ENCODE measurements at places on chromosomes 11 and 22.

DNA sequence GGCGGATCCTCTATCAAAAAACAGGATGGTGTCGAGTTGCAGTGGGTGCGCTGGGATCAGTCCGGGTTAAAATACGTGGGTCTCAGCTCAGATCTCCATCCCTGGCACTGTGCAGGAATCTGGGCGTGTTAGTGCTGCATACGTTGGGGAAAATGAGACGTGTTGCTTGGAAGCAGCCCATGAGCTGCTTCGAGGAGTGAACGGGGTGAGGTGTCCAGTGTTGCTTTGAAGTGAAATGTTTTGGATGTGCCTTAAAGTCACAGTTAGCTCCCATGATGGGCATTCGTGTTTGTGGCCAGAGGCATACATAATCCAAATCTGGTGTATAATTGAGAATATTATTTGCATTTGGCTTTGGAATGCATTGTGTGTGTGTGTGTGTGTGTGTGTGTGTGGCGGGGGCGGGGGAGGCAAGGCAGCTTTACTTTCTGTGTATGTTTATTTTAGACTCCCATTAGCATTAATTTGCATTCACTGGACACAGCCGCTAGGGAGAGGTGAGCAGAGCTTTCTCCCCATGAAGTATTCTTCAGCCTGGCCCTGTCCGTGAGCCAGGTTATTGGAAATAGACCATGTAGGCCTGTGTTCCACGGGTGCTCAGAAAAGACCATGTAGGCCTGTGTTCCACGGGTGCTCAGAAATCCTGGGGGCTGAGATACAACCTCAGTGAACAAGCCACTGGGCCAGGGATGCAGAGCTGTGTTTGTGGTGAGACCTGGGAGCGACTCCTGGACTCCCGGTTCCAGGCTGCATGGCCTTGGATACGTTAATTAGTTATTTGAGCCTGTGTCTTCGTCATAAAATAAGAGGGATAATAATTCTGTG lies 134.6 kb downstream of the ST3GAL4 start:
- no peak for DNase-seq

GRCh38 chr11:3942956-3943497 lies 87.6 kb downstream of the STIM1 start:
- no peak for DNase-seq

DNA sequence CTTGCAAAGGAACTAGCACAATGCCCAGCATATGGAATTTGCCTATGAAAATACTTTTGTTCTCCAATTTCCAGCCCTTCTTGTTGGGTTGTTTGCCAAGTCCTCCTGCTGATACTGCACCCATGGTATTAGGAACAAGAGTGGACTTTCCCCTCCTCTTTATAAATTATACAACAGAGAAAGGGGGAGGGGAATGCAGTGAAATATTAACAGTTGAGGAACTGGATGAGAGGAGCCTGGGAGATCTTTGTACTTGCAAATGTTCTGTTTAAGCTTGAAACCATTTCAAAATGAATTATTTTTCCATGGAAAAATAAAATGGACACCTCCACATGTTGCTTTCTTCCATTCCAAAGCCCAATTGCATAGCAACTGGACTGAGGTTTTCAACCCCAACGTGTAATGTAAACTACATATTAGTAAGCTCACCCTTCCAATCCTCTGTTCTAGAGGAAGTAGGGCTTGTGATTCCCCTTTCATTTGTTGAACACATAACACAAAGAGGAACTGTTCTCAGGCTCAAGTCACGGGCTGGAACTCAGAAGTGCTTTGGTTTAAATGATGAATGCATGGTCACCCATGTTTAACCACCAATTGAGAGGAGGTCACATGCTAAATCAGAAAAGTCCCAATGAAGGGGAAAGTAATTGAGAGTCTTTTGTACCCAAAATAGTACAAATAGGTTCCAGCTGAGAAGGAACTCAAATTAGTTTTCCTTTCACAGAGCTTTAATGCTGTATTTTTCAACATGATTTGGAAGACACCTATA lies 66.2 kb upstream of the ZC3H12C start:
- DNase-seq: no peak

GRCh38 chr11:19430346-19430745 lies 189.6 kb upstream of the E2F8 start:
- no peak for DNase-seq

DNA sequence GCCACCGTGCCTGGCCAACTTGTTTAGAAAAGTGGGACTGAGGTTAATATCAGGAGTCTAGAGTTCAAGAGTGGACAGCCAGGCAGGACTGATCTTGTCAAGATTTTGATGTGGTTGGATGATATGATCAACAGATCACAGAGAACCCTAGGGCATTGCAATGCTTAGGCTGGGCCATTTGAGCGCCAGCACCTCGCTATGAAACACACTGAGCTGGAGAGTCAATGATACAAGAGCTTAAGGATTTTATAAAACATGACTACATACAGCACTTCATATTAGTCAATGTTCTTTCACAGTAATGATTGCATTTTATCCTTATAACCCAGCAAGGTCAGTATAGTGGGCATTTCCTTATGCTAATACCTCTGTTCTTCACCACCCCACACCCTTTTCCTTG lies 15.4 kb upstream of the PEX26 start:
- DNase-seq: no peak

GRCh38 chr11:57406337-57406904 lies 16.0 kb upstream of the PRG2 start:
- no peak for DNase-seq

DNA sequence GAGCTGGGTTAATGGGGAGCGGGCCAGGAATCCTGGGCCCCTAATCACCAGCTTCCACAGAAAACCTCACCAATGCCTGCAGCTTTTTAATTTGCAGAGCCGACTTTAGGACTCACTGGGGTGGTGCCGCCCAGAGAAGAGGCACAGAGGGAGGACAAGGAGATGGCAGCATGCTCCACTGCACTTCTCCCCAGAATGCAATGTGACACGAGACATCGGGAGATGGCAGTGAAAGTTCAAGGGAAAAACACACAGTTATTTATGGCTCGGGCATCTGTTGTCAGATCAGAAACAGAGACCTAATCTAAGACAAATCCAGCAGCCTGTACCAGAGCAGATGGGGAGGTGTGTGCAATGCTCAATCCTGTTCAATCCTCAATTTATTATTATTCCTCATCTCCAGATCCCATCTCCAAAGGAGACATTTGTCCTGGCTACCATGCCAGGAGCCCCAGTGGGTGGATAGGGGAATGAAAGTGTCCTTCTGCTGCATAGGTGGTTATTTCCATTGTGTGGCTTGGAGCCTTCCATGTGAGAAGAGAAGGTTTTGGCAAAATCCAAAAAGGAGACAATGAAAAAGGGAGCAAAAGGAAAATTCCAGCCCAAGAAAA lies 250.0 kb downstream of the NXPE2 start:
- DNase-seq: no peak

Measured in cortex of kidney (tissue), 1 donor.